CD8-positive, alpha-beta memory T cell (primary cell): ENCODE measurements at places on chromosomes 4 and X.
A peak's percentile ranks its signal among the peaks of the same experiment; 100 is the strongest.

DNA sequence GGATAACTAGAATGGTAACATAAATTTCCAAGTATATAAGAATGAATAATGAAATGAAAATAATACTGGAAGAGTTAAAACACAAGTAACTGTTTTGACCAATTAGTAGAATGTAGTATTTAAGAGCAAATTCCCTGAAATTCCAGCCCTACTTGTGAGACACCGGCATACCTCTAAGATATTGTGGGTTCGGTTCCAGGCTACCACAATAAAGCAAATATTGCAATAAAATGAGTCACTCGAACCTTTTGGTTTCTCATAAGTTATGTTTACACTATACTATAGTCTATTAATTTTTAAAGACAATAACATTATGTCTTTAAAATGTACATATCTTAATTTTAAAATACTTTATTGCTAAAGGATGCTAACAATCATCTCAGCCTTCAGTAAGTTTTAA, 15.2 kb upstream of the IQCM start:
- H3K27me3 ChIP-seq: no peaks in the 10 kb centered on the region
- no peak overlapping the region for H3K27ac ChIP-seq
- H3K4me1 ChIP-seq: no peaks in the 10 kb centered on the region
- H3K36me3 ChIP-seq: no peaks in the 10 kb centered on the region
- no peak for DNase-seq

GRCh38 chrX:40938423-40938822, 146.8 kb upstream of the USP9X start:
- H3K4me3 ChIP-seq: no peak overlapping the region
- DNase-seq: no peak
- no peaks in the 10 kb centered on the region for H3K36me3 ChIP-seq

DNA sequence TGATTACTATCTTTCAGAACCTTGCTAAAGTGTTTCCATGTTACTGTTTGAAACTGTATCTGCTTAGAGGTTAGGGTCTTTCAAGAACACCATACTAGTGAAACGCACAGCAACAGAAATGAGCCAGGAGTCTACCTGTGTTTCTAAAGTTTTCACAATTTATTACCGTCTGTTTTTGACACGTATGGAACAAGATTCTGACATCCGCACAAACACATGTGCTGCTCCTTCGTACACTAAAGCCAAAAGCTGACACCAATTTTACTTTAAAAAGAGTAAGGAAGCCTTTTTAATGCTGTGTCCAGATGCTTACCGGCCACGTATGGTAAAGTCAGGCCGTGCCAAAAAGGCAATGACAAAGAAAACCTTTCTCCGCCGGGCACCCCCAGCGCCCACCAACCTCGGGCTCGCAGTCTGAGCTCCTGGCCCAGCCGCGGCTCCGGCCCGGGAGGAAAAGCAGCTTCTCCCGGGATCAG, 532 bp downstream of the RPS4X start:
- H3K36me3 ChIP-seq: peaks cover 35% of the 10 kb centered on the region
- peaks cover 32% of the 10 kb centered on the region for H3K4me1 ChIP-seq

DNA sequence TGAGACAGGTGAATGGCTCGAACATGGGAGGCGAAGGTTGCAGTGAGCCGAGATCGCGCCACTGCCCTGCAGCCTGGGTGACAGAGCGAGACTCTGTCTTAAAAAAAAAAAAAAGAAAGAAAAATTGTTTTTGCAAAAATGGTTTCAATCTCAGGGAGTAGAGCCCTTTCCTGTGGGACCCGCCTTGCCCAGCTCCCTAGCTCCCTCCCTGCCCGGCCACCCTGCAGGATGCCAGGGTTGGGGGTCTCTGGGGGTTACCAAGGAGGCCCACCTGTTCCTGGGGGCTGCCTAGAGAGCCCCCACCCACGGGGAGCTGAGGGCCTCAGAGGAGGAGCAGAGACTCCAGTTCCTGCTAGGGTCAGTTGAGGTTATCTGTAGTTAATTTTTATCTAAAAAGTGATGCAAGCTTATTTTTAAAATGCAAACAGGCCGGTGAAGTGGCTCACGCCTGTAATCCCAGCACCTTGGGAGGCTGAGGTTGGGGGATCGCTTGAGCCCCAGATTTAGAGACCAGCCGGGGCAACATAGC, 18.7 kb upstream of the PLCXD1 start:
- no peaks in the 10 kb centered on the region for H3K27me3 ChIP-seq
- H3K27ac ChIP-seq: no peak overlapping the region
- H3K4me3 ChIP-seq: no peak overlapping the region
- no peak for DNase-seq

GRCh38 chr4:43886196-43886595, 562.4 kb downstream of the KCTD8 start:
- no peak for DNase-seq
- H3K4me1 ChIP-seq: no peaks in the 10 kb centered on the region
- H3K4me3 ChIP-seq: no peak overlapping the region
- no peaks in the 10 kb centered on the region for H3K36me3 ChIP-seq

DNA sequence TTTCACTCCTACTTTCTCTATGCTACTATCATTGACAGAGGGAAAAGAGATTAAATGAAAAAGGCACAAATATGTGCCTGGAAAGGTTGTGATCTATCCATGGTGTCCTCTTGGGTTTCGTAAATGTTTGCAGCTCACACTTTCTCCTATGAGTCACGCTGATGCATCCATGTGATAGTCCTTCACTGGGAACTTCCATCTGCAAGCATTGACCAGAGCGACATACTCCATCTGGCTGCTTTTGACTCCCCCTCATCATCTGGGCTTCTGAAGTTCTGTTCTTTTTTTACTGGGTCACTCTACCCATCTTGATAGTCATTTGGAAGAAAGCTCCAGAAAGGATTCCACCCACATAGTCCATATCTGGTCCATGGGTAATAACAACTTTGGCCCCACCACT, 84.7 kb upstream of the NDST3 start:
- no peaks in the 10 kb centered on the region for H3K36me3 ChIP-seq
- H3K4me1 ChIP-seq: no peaks in the 10 kb centered on the region
- H3K4me3 ChIP-seq: no peak overlapping the region
- H3K27ac ChIP-seq: no peak overlapping the region
- no peak for DNase-seq

DNA sequence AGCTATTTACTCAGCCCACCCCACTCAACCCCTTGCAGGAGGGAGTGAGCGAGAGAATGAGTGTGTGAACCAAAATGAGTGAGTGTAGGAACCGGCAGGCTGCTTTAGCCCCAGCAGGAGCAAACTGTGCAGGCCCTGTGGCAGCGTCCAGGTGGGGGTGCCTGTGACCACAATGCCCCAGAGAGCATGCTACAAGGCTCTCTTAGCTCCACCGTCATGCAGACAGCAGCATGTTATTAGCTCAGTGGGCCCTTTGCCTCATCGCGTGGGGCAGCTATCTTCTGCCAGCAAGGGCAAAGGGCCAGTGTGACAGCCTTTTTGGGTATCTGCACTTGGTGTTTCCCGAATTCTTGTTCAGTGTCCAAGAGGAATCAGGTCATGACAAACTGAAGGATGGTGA, 271.3 kb downstream of the GPM6A start:
- H3K27me3 ChIP-seq: no peaks in the 10 kb centered on the region
- H3K27ac ChIP-seq: no peak overlapping the region
- no peaks in the 10 kb centered on the region for H3K36me3 ChIP-seq
- H3K4me3 ChIP-seq: no peak overlapping the region
- DNase-seq: no peak

GRCh38 chr4:142846729-142847596, 862 bp upstream of the INPP4B start:
- H3K36me3 ChIP-seq: no peaks in the 10 kb centered on the region
- peaks cover 5% of the 10 kb centered on the region for H3K27me3 ChIP-seq
- H3K27ac ChIP-seq: no peak overlapping the region
- H3K4me1 ChIP-seq: peaks cover 8% of the 10 kb centered on the region
- DNase-seq: peak; percentile 52
- H3K4me3 ChIP-seq: peak overlapping the region; percentile 62

DNA sequence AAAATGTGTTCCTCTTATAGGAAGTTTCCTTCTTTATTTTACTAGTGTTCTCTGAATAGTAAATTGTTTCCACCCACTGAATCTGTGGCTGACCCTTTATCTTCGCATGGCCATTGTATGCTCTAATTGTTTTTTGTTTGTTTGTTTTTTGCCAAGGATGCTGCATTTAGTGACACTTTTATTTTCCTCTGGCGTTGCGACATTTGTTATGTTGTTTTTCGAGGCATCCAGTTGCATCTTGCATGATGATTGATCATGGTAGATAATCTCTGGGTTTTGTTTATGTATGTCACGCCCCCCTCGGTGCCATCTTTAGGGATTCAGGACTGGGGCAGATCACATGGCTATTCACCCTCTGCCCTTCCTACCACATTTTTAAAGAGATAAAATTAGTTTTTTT, 2.2 kb downstream of the NMU start:
- no peaks in the 10 kb centered on the region for H3K36me3 ChIP-seq
- H3K4me3 ChIP-seq: no peak overlapping the region
- no peaks in the 10 kb centered on the region for H3K27me3 ChIP-seq
- H3K27ac ChIP-seq: peak overlapping the region; percentile 75

GRCh38 chrX:150848914-150849365, 49.5 kb downstream of the CD99L2 start:
- H3K4me3 ChIP-seq: no peak overlapping the region
- no peak for DNase-seq
- H3K4me1 ChIP-seq: no peaks in the 10 kb centered on the region
- H3K27me3 ChIP-seq: no peaks in the 10 kb centered on the region
- H3K36me3 ChIP-seq: no peaks in the 10 kb centered on the region

DNA sequence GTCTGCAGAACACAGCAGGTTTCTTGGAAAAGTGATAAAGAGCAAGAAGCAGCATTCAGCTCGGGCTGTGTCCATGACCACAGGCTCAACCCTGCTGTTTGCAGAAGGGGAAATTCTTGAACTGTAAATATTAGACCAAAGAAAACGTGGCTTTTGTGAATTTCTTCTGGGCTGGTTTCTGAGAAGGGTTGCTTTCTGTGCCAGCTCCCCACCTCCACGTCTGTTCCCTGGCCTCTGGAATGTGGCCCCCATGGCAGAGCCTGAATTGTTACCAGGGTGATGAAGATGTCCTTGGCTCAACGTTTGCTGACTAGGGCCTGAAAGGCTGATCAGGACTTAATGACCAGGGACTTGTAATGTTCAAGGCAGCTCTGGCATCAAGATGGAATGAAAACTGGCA, 116.0 kb downstream of the CPEB2 start:
- no peaks in the 10 kb centered on the region for H3K4me1 ChIP-seq
- no peak overlapping the region for H3K27ac ChIP-seq
- no peaks in the 10 kb centered on the region for H3K27me3 ChIP-seq

DNA sequence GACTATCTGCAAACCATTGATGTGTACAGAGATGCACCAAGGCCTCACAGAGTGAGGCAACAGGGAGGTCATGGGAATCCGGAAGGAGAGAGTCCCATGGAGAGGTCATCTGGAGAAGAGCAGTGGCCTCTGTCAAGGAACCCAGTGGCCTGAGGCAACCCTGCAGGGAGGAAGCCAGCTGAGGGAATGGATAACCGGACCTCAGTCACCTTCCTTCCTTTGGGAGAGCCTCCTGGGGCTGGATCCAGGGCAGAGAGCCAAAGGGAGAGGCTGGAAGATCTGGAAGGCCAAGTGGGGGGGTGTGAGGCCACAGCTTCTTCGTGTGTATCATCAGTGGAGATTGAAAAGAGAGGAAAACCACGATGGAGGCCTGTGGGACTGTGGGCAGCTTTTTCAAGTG, 24.3 kb upstream of the CD38 start:
- no peak for DNase-seq
- H3K36me3 ChIP-seq: no peaks in the 10 kb centered on the region
- no peaks in the 10 kb centered on the region for H3K27me3 ChIP-seq
- peaks cover 44% of the 10 kb centered on the region for H3K4me1 ChIP-seq
- H3K27ac ChIP-seq: no peak overlapping the region

DNA sequence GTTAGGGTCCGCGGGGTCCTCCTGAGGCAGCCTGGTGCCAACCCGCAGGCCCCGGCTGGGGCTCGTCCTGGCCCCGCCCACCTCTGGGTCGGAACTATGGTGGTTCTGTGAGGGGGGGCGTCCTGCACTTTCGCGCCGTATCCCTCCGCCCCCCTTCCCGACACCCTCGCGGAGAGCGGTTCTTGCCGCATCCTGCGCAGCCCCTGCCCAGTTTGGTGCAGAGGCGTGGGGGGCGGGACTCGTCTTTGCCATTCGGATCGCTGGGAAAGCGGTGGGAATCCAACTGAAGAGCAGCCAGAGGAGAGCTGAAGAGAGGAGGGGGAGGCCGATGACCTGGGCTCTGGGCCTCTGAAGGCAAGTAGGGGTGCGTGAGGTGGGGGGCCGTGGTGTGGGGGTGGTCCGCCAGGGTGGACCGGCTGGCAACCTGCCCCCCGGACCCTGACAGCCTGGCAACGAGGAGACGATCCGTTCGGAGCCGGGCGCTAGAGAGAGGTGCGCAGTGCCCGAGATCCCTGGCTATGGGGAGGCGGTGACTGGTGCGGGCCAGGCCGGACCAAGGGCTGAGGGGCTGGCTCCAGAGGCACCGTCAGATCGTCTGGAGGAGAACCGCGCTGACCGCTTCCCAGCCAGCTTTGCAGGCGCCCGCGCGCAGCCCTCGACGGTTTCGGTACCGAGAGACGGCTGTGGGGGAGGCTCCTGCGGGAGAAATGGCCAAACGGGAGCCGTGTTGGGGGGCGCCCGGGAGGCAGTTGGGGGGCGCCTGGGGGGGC, at the start of gene GPRASP1:
GPRASP1 (plus strand) TSS at position 242 of the 770 bp plus-strand sequence. CDS start 2,431 bp downstream, outside the sequence.
- H3K27ac ChIP-seq: peak within 1 kb of the TSS; percentile 51
- H3K27me3 ChIP-seq: no peaks in the 10 kb centered on the region
- DNase-seq: peak; percentile 60
- H3K4me3 ChIP-seq: peak within 1 kb of the TSS; percentile 70
- H3K36me3 ChIP-seq: no peaks in the 10 kb centered on the region

DNA sequence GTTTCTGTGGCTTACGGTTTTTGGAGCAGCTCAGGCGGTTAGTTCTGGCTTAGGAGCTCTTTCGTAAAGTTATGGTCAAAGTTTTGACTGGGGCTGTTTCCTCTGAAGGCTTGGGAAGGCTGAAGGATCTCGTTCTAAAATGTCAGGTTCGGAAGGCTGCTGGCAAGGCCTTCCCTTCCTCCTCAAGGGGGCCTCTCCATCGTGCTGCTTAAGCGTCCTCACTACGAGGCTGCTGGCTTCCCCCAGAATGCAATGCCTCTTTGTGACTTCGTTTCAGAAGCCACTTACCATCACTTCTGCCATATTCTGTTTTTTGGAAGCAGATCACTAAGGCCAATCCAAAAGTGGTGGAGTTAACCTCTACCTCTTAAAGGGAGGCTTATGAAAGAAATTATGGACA, 1196.4 kb upstream of the TENM3 start:
- no peak overlapping the region for H3K4me3 ChIP-seq
- no peak for DNase-seq
- H3K4me1 ChIP-seq: no peaks in the 10 kb centered on the region
- no peaks in the 10 kb centered on the region for H3K36me3 ChIP-seq
- no peaks in the 10 kb centered on the region for H3K27me3 ChIP-seq
- H3K27ac ChIP-seq: no peak overlapping the region

- no peak overlapping the region for H3K4me3 ChIP-seq
- H3K4me1 ChIP-seq: no peaks in the 10 kb centered on the region
- no peaks in the 10 kb centered on the region for H3K27me3 ChIP-seq
- no peaks in the 10 kb centered on the region for H3K36me3 ChIP-seq
These were observed 32.9 kb upstream of the NDP start for GRCh38 chrX:44006081-44006480.

GRCh38 chr4:184953971-184954370, 64.3 kb upstream of the HELT start:
- H3K27me3 ChIP-seq: no peaks in the 10 kb centered on the region
- H3K4me1 ChIP-seq: no peaks in the 10 kb centered on the region
- H3K27ac ChIP-seq: no peak overlapping the region
- no peak overlapping the region for H3K4me3 ChIP-seq
- DNase-seq: no peak
